ENCODE measurements at places on chromosomes 1 and 21.
A peak's percentile ranks its signal among the peaks of the same experiment; 100 is the strongest.

GRCh38 chr1:1943834-1944570, 24.9 kb upstream of the TMEM52 start:
- DNase-seq, result peak; percentile 41

DNA sequence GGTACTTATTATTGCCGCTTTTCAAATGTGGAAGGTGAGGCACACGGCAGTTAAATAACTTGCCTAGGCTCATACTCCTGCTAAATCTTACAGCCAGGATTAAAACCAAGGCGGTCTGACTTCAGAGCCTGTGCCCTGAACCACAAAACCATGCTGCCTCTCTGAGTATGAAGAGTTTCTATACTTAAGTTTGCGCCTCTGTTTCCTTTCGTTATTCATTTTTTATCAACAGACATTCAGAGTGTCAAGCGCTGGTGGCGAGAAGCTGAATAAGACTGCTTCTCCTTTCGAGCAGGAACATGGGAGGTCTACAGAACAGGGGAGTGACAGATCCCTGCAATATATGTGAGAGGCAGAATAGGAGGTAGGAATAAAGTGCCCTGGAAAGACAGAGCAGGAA, 96.0 kb upstream of the DUSP10 start:
- DNase-seq, result no peak

DNA sequence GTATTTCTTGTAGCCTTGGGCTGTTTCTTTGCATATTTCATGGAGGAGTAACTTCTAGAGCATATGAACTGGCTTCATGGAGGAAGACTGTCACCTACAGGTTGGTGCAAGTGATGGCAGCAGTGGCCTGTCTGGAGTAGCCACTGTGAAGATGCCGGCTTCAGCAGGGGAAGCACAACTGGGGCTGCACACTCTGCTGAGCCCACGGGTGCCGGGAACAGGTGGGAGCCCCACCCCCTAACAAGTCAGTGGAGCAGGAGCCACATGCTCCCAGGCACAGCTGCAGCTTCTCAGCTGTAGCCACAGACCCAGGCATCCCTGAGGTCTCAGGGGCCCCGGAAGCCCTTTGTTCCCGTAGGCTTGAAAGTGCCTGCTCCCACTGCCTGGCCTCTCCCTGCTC, 43.2 kb upstream of the C1orf185 start:
- DNase-seq, result no peak

- DNase-seq, result no peak
These were observed 71.7 kb upstream of the ANGPTL1 start for GRCh38 chr1:178942285-178943198.

- no peak for DNase-seq
These were observed 10.0 kb downstream of the C1QB start for GRCh38 chr1:22662986-22663408.

DNA sequence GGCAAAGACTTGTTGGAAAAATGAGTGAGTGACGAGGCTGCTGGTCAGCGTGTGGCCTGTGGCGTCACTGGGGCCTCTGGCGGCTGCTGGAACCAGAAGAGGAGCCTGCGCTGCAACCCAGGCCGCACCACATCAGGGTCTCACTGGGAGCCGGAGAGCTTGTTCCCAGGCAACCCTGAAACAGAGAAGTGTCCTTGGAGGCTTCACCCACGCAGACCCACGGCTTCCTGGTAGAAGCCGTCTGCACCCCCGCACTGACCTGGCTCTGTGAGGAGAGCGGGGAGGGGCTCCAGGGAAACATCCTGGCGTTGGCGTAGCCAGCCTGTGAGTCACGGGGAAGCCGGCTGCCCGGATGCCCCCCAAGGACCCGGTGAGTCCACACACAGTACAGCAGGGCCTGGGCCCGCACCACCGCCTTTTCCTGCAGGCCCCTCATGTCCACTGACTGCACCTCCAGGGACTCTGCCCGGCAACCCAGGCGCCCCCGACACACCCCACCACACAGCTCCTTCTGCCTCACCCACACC, 57.4 kb downstream of the COL6A1 start:
- no peak for DNase-seq

- DNase-seq, result no peak
These were observed 579.6 kb downstream of the USP25 start for GRCh38 chr21:16309250-16309971.

DNA sequence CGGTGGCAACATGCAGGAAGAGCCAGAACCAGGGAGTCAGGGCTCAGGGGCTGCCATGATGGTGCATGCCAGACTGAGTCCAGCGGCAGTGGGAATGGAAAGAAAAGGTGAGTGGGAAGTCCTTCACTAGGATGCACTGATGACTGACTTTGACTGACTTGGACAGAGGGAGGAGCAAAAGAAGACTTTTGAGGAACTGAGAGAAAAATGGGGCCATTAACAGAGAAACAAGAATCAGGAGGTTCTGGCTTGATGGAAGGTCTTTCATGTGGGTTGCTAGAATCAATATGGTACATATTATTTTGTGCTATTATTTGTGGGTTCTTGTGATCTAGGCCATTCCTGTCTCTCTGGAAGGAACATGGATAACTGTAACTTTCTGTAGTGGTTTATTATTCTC, 454.6 kb upstream of the PROX1 start:
- no peak for DNase-seq

- no peak for DNase-seq
These were observed 13.6 kb downstream of the INSRR start for GRCh38 chr1:156845055-156845952.

DNA sequence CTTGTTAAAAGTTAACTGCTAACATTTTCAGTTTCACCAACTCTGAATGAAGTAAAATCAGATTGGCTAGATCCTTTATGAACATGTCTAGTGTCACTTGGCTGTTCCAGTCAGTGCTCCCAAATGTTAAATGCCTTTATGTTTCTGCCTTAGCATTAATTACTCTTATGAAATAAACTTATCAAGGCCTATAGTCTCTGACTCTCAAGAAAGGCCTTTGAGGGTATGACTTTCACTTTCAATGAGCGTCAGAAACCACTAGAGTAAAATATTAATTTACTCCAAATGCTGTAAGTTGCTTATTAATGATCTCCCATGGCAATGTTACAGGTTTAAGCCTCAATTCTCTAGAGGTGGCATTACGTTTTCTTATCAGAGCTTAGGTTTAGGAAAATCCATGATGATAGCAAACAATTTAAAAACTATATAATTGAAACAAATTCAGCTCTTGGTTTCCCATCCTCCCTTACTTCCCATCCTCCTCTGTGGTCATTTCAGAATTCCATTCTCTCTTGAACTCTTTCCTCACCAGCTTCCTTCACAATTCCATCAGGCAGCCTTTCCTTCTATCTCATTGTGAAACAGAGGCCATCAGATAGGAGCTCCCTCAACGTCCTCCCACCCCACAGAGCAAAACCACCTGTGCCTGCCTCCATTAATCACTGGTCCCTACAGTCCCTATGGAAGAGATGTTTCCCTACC, 108.6 kb upstream of the COP1 start:
- DNase-seq, result peak; percentile 73

DNA sequence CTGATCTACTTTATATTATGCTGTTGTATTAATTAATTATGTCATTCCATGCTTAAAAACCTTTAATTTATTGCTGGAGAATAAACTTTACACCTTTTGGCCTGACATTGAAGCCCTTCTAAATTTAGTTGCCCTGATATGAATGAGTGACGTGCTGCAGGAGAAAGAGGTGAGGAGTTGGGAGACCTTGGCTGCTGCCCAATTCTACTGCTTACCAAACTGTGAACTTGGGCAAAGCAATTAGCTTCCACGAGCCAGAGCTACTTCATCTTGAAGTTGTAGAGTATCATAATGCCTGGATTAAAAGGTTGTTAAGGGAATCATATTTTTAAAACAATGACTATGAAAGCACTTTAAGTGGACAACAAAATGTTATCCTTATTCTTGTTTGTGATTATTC, 126.8 kb upstream of the DEPDC1 start:
- DNase-seq, result no peak

GRCh38 chr1:173294843-173295242, 87.7 kb upstream of the TNFSF4 start:
- no peak for DNase-seq

DNA sequence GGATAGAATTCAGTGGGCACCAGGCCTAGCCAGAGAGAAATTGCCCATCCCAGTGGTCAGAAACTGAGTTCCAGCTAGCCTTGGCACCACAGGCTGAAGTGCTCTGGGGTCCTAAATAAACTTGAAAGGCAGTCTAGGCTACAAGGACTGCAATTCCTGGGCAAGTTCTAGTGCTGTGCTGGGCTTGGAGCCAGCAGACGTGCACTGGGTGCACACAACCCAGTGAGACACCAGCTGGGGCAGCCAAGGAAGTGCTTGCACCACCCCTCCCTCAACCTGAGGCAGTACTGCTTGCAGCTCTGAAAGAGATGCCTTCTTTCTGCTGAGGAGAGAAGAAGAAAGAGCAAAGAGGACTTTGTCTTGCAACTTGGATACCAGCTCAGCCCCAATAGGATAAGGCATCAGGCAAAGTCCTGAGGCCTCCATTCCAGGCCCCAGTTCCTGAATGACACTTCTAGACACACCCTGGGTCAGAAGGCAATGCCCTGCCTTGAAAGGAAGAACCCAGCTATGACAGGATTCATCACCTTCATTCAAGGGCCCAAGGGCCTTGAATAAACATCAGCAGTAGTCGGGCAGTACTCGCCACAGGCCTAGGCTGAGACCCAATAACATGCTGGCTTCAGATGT, 55.1 kb downstream of the OVGP1 start:
- DNase-seq, result no peak

DNA sequence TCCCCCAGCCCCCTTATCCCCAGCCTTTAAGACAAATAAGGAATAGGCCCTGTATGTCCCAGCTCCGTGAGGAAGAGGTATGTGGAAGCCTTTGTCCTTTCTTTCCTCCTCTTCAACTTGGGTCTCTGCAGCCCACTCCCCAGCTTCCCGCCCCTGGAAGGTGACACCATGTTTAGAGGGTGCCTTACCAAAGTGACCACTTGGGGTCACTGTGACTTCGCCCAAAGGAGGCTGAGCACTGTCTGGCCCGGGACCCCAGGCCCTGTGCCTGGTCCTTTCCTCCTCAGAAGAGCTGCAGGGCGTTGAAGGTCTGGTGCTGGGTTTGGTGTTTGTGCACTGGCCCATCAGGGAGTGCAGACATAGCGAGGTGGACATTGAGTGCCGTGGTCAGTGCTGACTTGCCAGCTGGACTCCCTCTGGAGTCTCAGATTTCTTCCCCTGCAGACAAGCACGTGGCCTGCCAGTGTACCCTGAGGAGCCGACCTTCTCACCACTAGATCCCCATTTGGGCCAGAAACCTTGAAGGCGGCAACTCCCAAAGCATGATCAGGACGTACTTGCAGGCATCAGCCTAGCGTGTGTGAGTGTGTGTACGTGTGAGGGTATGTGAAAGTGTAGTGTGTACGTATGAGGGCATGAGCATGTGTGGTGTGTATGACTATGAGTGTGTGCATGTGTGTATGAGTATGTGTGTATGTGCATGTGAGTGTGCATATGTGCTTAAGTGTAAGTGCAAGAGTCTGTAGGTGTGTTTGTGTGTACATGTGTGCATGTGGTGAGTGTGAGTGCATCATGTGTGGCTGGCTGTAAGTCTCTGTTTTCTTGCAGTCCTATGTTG, 181.4 kb upstream of the KIAA0040 start:
- DNase-seq, result peak; percentile 36

DNA sequence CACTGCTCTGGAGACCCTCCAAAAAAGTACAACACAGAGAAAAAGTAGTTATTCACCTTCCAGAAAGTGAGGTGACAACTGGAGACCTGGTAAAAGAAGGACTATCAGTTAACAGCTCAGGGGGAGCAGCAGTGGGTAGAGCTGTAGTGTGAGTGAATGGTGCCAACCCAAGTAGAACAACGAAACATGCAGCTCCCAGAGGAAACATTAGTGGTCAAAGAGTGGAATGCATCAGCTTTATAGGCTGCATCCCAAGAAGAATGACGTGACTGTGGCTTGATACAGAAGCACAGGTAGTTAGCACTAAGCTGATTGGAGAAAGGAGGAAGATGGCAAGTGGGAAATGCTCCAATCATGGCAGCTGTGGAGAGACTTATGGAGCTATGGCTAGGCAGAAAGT, 275.7 kb upstream of the CAMK1G start:
- DNase-seq, result no peak

DNA sequence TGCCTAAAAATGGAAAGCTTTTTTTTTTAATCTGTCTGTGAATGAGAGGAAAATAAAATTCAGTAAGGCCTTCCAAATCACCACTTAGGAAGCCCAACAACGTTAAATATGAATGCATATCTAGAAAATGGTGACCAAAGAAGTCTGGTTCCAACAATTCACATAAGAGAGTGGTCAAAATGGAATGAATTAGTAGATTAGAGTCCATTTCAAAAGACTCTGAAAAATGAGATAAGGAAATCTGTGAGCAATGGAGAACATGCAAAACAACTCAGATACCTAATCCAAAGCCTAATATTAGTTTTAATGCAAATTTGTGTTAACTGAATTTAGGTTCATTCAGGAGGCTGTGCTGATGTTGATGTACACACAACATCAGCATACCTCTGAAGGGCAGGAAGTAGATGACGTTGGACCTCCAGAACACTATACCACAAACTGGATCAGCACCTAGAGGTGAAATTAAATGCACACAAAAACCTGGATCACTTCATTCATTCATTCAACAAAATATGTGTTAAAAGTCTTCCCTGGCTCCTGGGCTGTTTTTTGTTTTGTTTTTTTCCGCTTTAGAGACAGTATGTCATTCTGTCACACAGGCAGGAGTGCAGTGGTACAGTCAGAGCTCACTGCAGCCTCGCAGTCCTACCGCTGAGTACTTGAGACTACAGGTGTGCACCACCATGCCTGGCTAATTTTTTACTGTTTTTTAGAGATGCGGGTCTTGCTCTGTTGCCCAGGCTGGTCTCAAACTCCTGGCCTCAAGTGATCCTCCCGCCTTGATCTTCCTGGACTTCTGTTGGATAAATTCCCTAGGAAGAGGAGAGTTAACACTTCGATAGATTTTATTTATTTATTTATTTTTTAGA, 4.9 kb upstream of the BRWD1 start:
- no peak for DNase-seq
